ENCODE measurements at places on chromosomes 2 and 18.

GRCh38 chr2:196245378-196246140 is 74.2 kb upstream of the STK17B start:
- ATAC-seq = no peak

- peak; percentile 32 for ATAC-seq
These were observed 57.8 kb downstream of the RBKS start for GRCh38 chr2:27832396-27832795.

GRCh38 chr2:223916181-223916920 is 28.8 kb downstream of the WDFY1 start:
- ATAC-seq = no peak

DNA sequence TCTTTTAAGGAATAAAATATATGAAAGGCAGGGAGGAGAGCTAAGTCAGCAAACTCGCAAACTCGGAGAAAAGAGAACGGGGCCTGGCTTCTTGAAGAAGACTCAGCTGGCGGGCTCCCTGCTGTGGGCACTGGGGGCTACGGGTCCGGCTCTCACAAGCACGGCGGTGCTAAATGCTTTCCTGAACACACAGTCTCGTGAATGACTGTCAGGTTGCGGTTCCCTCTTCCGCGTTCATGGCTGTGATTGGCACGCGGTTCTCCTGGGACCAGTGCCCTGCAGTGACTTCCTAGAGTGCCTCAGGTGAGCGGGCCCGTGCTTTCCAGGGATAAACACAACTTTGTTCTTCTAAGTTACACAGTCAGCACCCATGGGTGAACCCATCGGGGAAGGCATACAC is 208.4 kb downstream of the HDAC4 start:
- ATAC-seq = no peak

DNA sequence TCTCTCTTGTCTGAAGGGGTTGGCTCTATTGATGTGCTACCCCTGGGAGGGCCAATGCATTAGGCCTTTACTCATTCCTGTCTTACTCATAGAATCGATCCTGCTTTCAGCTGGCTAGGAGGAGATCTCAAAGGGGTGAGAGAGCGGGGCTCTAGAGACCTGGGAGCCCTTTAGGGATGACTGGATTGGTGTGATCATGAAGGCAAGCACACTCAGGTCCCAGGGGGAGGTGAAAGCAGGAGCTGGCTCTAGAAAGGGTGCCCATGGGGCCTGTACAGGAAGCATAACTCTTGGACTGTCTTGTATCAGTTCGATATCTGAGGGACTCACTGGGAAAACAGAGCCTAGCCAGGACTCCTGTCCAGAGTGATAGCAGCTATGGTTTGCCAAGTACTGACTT is 47.8 kb downstream of the INPP4A start:
- ATAC-seq = no peak

DNA sequence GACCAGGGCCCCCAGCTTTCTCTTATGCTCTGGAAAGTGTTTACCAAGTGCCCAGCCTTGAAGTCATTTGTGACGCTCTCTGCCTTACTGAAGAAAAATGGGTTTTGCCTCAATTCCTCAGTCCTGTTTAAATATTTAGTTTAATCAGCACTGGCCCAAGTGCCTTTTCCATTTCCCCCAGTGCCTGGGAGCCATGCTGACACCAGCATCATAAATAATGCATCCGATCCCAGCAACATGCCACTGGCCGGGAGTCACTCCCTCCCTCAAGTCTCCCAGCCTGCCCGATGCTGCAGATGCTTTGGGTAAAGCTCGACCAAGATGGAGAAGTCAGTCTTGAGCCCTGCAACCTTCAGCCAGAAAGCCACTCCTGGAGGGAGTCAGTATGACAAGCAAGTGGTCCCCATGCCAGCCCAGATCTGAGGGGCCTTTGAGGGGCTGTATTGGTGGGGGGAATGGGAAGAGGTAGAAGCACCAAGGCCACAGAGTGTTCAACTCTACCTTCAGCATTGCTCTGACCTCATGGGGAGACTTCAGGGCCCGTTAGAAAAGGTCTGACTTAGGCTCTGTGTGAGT is 12.0 kb upstream of the MTA3 start:
- ATAC-seq = peak; percentile 46

DNA sequence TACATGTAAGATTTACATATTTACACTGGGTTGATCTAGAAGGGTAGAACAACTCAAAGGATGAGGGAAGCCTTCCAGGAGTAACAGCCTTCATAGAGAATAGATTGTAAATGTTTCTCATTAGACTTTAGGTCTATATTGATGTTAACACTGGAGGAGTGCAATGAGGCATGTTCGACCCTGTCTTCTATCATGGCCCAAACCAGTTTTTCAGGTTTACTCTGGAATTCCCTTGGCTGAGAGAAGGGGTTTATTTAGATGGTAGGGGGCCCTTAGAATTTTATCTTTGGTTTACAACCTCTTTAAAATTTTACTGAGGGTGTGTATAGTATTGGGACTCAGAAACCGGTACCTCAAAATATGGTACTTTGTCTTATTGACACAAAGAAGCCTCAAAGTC is 634.9 kb upstream of the PIK3C3 start:
- no peak for ATAC-seq

GRCh38 chr2:144511937-144512336 is 8.0 kb downstream of the ZEB2 start:
- peak; percentile 46 for ATAC-seq

DNA sequence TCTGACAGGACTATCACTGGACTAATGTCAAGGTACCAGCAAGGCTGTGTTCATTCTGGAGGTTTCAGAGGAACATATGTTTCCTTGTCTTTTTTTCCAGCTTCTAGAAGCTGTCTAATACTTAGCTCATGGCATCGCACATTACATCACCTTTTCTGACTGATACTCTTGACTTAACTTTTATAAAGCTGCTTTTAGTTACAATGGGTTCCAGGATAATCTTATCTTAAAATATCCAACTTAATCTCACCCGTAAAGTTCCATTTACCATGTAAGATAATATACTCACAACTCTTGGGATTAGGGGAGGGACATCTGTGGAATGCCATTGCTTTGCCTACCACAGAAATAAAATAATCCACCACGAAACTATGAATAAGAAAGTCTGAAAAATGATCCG is 394.2 kb downstream of the CDH19 start:
- no peak for ATAC-seq

GRCh38 chr2:226037526-226037925 is 638.0 kb downstream of the NYAP2 start:
- ATAC-seq = no peak

DNA sequence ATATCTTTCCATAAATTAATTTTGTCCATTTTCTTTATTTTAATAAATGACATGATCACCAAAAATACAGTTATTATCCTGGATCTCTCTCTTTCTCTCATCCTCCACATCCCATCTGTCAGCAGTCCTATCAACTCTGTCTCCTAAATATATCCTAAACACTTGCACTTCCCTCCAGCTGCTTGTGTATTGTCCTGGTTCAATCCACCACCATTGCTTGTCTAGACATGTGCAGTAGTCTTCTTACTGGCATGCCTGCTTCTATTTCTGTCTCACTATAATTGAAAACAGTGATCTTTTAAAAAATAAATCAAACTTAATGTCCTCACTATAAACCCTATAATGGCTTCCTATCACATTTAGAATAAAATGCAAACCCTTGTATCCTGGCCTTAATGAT is 2168.6 kb upstream of the PIK3C3 start:
- ATAC-seq = no peak

- no peak for ATAC-seq
These were observed 24.8 kb downstream of the LDLRAD4 start for GRCh38 chr18:13243363-13243762.

Data from motor neuron (in vitro differentiated cells).